ENCODE measurements at places on chromosomes 7 and 10.

DNA sequence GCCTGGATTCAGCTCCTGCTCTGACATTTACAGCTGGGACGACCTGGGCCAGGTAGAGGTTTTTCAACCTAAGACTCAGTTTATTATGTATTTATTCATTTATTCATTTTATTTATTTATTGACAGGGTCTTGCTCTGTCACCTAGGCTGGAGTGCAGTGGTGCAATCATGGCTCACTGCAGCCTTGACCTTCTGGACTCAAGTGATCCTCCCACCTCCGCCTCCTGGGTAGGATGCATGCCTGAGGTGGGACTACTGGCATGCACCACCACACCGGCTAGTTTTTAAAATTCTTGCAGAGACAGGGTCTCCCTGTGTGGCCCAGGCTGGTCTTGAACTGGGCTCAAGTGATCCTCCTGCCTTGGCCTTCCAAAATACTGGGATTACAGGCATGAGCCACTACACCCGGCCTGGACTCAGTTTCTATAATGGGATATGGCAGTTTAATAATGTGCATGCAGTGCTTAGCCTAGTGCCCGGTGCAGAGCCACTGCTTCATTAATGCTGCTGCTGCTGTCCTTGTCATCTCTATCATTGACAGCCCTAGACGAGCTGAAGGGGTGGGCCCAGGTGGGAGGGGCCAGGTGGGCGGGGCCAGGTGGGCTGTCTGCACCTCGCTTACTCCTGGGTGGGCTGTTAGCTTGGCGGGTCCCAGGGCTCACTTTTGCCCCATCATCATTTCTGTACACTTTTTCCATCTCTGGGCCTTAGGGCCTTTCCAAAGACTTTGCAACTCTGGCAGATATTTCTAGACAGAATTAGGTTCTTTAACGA, 92.6 kb downstream of the LHPP start:
- DNase-seq: no peak

- DNase-seq: no peak
Observed at GRCh38 chr10:89032141-89032891, 41.7 kb downstream of the FAS start.

DNA sequence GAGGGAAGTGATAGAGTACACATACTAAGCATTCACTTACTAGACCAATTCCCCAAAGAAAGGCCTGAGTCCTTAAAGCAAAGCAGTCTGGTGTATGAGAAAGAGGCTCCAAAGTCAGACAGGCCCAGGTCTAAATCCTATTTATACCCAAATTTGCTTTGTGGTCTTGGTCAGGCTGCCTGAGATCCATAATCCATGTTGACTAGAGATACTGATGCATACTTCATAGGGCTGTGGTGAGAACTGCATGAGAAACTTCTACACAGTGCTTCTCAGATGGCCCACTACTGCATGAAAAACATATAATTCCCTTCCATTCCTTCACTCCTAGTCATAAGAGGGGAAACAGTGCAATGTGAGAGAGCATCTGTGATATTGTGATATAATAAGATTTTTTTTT, 81.6 kb upstream of the SP4 start:
- no peak for DNase-seq

- no peak for DNase-seq
Observed at GRCh38 chr10:113506476-113506875, 46.4 kb upstream of the HABP2 start.

DNA sequence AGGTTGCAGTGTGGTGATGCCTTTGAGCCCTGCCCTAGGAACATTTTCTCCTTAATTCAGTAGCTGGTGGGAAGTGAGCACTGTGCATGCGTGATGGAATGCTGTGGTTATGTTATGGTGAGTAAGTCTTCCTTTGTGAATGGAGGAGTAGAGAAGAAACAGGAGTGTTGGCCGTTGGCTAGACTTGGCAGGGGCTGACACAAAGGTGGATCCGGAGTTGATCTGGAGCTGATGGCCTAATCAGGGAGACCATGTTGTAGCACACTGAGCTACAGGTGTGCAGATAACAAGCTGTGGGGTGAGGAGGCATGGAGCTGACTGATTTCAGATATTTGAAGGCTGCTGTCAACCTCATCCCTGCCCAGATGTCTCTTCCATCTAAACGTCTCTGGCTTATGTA, 122.3 kb downstream of the CNNM2 start:
- no peak for DNase-seq

- DNase-seq: no peak
Observed at GRCh38 chr10:75117995-75118394, 6.5 kb downstream of the SAMD8 start.

DNA sequence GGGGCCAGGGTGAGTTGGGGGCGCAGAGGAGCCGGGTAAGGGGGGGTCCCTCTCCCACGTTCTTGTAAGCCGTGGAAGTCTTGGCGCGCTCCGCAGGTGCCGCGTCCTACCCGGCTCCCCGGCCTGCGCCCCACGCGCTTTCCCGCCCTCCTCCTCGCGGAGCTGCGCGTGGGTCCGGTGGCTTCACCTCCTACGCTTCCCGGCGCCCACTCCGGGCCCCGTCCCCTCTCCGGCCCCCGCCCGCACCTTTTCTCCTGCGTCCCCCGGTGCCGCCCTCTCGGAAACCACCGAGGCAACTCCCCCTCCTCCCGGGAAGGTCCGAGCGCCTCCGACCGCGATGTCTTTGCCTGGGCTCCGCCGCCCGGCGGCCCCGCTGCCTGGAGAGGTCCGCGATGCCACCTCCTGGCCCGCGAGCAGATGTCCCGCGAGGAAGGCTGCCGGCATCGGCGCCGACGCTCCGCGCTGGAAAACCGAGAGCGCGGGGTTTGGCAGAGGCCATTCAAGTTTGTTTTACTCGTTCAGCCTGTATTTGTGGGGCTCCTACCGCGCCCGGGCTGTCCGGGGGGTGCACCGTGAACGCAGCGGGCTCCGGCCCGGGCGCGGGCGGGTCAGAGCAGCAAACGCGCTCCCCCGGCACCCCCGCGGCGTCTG, 2.4 kb upstream of the NKX6-2 start:
- DNase-seq: no peak

DNA sequence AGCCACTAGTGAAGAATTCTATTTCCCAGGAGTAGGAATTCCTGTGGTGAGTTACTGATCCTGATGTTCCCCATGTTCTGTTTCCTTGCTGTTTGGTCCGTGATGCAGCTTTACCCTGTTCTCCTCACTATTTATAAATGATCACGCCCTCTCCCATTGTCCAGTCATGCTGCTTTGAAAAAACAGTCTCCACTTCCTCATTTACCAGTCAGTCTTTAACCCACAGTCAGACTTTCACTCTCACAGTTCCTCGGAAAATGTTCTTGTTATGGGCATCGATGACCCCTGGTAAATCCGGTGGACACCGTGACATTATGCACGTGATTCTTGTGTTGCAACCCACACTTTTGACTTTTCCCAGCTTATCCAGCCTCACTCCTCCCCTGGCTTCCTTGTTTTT, 14.4 kb downstream of the SCIN start:
- DNase-seq: peak; percentile 3

GRCh38 chr7:2689951-2690705, 2.1 kb downstream of the AMZ1 start:
- no peak for DNase-seq

GRCh38 chr7:77811516-77812289, 13.1 kb downstream of the PHTF2 start:
- DNase-seq: no peak

DNA sequence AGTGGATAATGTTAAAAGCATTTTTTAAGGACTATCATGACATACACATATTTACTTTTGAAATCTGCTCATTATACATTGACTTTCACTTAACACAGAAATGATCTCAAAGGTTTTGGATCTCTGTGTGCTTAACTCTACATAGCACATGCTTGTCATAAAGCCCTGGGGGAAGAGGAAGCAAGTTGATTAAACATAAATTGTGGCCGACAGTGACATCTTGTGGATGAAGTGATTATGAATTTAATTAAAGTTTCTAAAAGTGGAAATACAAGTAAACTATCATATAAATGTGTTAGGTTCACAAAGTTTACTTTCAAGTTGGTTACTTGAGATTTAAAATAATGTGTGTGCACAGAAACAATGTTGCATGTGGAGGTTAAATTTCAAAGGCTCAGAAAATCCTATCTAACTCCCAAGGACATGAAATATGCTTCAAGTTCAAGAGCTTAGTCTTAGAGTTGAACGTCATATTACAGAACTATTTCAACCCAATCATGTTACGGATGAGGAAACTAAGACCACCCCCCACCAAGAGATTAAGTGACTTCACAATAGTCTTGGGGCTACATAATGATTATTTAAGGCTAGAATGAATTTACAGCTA, 1247.8 kb downstream of the GATA3 start:
- peak; percentile 57 for DNase-seq

DNA sequence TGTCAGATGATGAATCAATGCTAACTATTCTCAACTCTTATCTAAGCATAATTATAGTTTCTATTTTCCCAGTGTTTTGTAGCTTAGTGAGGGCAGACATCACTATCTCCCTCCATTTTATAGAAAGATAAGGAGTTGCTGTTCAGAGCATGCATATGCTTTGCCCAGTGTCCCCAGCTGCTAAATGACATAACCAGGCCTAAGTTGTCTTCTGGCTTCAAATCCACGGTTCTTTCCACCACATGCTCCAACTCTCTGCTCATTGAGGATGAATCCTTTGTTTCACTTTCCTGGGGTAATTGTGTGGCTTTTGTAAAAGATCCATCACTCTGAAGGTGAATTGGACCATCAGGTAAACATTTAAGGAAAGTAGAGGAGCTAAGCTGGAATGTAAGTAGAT, 134.0 kb downstream of the SNX10 start:
- DNase-seq: no peak

GRCh38 chr10:3807211-3807927, 22.4 kb upstream of the KLF6 start:
- no peak for DNase-seq

- no peak for DNase-seq
Observed at GRCh38 chr10:98321186-98321780, 53.3 kb upstream of the LOXL4 start.

- no peak for DNase-seq
Observed at GRCh38 chr7:70434376-70434775, 697.6 kb upstream of the GALNT17 start.

All from AML-193 (cell line).